ENCODE measurements at places on chromosomes 2 and 18.
A peak's percentile ranks its signal among the peaks of the same experiment; 100 is the strongest.

DNA sequence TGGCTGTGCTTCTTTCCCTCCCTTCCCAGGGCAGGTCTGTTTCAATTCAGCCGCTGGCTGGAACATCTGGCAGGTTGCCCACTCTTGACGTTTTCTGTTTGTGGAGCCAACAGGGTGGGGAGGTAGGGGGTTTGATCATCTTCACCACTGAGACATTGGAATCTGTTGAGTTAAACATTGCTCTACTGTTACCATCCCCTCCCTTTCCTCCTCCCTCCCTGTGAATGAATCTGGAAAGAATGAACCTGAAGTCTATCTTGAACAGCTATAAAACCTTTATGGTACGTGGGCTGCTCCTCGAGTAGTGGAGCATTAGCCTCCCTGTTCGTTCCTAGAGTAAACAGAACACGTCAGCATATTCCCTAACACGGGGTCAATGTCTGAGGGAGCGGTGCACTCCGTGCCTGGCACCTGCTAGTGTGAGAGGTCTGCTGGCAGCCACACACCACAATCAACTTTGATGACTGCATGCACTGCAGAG, 249.9 kb upstream of the RBBP8 start:
- peak; percentile 95 for DNase-seq

DNA sequence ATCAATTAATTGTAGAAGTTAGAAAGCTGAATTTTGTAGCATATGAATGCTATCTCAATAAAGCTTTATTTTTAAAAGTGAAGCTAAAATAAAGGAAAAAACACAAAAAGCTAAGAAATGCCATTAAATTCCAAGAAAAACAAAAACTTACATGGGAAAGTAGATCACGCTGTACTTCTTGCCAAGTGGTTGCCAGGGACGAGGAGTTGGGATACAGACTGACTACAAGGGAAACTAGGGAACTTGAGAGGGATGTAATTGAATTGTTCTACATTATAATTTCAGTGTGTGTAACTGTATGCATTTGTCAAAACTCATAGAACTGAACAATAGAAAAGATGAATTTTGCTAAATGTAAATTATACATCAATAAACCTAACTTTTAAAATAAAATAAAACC, 108.1 kb downstream of the DYM start:
- DNase-seq: no peak

GRCh38 chr2:149744865-149745264, 157.3 kb upstream of the MMADHC start:
- DNase-seq: no peak

- peak; percentile 2 for DNase-seq
Measured at GRCh38 chr18:32550963-32551362, 80.3 kb upstream of the GAREM1 start.

- DNase-seq: no peak
Measured at GRCh38 chr2:101179982-101180381, 28.8 kb upstream of the TBC1D8 start.

DNA sequence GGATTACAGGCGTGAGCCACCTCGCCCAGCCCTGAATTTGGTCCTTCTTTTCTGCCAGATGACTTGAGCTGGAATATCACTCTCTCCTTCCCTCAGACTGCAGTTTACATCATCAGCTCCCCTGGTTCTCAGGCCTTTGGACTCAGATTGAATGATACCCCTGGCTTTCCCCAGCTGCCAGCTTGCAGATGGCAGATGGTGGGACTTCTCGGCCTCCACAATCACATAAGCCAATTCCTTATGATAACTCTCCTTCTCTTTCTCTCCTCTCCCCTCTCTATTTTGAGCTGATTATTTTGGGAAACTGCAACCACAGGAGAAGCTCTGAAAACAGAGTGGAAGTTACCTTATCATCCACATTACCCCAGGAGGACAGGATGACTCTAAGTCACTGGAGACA, 33.4 kb upstream of the ATP8B1 start:
- no peak for DNase-seq

DNA sequence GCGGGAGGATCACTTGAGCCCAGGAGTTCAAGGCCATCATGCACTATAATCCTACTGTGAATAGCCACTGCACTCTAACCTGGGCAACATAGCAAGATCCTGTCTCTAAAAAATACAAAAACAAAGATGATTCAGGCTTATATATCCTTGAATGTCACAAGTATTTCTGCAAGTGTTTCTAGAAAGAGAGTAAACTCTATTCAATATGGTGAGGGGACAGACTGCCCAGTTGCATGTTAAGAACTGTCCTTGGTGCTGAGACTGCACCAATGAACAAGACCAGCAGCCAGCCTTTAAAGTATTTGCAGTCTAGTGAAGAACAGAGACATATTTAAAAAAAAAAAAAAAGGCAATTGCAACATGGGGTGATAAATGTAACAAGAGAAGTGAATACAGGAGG, 16.4 kb downstream of the MAP3K19 start:
- DNase-seq: peak; percentile 51

DNA sequence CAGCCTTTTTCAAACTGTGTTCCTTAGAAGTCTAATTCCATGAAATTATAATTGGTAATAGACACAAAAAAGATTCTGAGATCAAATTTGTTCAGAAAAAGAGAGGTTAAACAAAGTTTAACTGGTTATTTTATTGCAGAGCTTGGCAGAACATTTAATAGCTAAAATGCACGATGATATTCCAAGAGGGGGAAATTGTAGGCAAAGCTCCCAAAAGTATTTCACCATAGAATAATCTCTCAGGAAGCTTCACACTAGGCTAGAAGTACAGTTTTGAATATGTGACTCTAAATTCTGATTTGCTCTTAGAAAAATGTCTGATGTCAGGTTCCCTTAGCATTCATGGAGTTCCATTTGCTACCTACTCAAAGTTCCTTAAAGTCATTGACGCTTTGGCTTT, 292.4 kb upstream of the SETBP1 start:
- no peak for DNase-seq

GRCh38 chr2:68469935-68470334, 2.5 kb downstream of the APLF start:
- DNase-seq: no peak

- no peak for DNase-seq
Measured at GRCh38 chr2:192070099-192070498, 124.6 kb downstream of the TMEFF2 start.

GRCh38 chr2:97726261-97727064, 13.1 kb downstream of the ZAP70 start:
- no peak for DNase-seq

DNA sequence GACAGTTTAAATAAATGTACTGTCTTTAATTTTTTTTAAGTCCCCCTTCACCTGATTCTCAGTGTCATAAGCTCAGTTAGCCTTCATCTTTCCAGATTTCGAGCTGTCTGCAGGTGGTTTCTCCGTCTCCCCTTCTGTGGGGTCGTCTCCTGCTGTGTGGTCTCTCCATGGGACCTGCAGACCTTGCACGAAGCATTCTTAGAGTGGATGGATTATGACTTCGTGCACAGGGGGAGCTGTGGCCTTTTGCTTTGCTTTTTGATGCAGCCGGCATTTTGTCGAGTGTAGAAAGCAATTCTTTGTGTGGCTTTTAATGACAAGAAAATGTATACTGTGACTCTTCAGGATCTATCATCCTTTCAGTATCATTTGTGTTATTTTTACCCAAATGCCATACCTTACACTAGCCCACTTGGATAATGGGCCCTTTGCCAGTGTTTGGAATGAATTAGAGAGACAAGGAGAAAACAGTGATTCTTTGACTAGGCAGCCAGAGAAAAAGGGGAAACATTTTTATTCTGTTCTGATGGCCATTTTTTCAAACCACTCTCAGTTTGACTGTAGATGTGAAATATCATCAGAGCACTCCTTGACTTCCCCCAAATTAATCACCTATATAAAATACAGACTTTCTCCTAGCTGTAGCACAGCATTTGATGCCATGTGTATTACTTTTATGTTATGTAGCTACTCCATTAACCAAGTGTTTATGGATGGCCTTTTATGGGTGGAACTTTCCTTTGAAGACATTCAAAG, 54.3 kb downstream of the ITGA6 start:
- no peak for DNase-seq

GRCh38 chr2:230714136-230714480, 1.5 kb downstream of the CAB39 start:
- DNase-seq: peak; percentile 66

GRCh38 chr2:150450765-150451164, 36.7 kb downstream of the RND3 start:
- no peak for DNase-seq

DNA sequence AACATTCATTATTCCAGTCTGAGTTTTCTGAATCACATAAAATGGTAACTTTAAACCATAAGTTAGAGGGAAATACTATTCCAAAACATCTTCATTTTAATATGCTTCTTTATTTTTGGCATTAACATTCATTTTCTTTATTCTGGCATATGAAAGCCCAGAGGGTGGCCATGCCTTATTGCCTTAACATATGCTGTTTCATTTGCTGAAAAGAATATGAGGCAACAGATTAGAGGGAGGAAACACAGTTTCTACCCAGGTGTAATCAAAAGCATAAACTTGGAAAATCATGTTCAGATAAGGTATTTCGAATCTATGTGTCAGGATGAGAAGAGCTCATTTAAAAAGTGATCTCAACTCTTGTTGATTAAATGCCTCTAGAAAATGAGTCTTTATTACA, 379.9 kb upstream of the DSEL start:
- no peak for DNase-seq

- peak; percentile 34 for DNase-seq
Measured at GRCh38 chr2:48566592-48567310, 36.8 kb downstream of the STON1 start.

DNA sequence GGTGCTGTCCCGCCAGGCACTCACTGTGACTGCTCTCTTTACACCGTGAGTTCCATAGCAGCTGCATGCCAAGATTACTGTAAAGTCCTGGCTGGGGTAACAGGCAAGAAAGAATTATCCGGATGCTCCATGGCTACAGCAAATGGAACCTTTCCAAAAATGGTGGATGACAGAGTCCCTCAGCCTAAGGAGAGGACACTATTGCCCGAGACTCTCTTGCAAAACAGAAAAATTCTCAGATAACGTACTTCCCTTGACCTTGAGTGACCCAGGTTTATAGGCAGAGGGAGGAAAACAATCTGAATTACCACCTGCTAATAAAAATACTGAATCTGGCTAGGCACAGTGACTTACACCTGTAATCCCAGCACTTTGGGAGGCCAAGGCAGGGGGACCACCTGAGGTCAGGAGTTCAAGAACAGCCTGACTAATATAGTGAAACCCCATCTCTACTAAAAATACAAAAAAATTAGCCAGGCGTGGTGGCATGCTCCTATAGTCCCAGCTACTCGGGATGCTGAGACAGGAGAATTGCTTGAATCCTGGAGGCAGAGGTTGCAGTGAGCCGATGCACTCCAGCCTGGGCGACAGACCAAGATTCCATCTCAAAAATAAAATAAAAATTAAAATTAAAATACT, 4.5 kb downstream of the CYS1 start:
- DNase-seq: no peak

DNA sequence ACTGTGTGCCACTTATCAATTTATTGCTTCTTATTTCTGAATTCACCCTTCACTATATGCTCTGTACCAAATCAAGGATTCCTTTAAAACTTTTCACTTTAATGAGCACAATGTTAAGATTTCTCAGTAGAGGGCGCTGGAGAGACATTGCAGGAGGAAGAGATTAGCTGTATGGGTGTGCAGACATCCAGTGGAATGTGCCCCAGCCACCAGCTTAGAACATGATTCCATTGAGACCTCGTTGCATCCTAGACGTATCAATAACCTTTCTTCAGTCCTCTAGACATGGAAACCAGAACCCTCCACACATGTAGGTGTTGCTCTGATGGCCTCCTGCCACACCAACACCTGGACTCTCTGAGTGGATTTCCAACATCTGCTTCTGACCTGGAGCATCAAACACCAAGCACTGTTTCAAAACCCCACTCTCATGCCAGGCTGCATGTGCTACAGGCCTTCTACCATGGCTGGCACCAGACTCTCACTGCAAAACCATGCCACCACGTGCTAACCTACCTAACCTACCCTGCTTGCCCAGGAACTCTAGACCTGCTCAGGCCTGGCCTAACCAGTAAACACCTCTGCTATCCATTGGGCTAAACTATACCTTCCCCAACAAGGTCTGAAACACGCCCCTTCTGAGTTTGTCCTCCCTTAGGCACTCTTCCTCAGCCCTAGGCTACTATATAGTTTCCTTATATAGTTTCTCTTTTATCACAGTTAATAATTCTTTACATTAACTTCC, 633.2 kb upstream of the PKDCC start:
- DNase-seq: peak; percentile 48

DNA sequence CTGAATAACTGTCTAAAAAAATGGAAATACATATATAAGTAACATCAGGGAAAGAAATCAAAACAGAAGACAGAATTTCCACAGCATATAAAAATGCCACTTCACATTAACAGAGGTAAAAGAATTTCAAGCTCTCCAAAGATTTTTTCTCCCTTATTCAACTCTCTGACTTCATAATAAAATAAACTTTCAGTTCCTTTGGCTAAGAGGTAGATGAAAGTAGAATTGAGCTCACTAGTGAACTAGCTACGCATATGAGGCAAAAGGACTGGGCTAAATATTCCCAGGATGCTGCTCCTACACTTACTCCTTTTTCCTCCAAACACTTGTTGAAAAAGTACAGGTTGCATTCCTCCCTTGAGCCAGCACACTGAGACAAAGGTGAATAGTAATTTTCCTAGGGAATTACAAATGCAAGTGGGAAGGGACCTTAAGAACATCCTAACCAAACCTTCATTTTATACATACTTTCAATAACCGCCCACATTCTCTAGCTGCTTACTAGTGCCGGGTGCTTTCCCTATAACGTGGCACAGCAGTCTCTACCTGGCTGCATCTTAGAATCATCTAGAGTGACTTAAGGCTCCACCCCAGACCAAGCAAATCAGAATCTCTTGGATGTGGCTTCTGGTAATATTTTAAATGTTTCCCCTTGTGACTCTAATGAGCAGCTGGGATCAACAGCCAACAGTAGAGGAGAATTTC, 136.6 kb downstream of the MTCL1 start:
- DNase-seq: no peak

GRCh38 chr2:208228476-208228875, 26.4 kb downstream of the IDH1 start:
- no peak for DNase-seq

GRCh38 chr2:120939595-120940318, 204.1 kb downstream of the GLI2 start:
- DNase-seq: peak; percentile 83

DNA sequence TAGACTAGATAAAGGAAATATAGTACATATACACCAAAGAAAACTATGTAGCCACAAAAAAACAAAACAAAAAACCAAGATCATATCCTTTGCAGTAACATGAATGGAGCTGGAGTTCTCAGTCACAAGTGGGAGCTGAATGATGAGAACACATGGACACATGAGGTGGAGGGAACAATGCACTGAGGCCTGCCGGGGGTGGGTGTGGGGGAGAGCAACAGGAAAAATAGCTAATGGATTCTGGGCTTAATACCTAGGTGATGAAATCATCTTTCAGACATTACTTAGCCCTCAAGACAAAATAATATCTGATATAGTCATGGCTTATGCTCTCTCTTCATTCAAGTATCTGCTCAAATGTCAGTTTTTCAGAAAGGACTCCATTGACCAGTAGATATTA, 930.6 kb downstream of the LRP1B start:
- peak; percentile 4 for DNase-seq

DNA sequence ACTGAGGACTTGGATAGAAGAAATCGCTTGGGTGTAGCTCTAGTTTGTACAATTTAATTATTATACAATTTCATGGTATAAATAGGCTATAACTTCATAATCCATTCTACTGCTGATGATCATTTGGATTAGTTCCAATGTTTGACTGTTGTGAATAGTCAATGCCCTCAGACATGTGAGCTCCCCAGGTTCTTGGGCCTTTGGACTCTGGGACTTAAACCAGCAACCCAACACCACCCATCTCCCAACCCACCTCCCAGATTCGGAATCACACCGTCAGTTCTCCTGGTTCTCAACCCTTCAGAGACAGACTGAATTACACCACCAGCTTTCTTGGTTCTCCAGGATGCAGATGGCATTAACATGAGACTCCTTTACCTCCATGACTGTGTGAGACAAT, 84.6 kb upstream of the DNMT3A start:
- no peak for DNase-seq

Data from brain microvascular endothelial cell (primary cell).